ENCODE measurements at places on chromosomes 7 and 10.

GRCh38 chr7:50738932-50739331 lies 43.8 kb downstream of the GRB10 start:
- DNase-seq: no peak

DNA sequence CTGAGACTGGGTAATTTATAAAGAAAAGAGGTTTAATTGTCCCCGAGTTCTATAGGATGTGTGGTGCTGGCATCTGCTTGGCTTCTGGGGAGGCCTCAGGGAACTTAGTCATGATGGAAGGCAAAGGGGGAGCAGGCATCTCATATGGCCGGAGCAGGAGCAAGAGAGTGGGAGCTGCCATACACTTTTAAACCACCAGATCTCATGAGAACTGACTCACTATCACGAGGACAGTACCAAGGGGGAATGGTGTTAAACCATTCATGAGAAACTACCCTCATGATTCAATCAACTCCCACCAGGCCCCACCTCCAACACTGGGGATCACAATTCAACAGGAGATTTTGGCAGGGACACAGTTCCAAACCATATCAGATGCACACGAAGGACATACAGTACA lies 199.9 kb upstream of the DPP6 start:
- DNase-seq: no peak

- no peak for DNase-seq
Measured at GRCh38 chr10:104339469-104340110, 1.3 kb upstream of the ITPRIP start.

DNA sequence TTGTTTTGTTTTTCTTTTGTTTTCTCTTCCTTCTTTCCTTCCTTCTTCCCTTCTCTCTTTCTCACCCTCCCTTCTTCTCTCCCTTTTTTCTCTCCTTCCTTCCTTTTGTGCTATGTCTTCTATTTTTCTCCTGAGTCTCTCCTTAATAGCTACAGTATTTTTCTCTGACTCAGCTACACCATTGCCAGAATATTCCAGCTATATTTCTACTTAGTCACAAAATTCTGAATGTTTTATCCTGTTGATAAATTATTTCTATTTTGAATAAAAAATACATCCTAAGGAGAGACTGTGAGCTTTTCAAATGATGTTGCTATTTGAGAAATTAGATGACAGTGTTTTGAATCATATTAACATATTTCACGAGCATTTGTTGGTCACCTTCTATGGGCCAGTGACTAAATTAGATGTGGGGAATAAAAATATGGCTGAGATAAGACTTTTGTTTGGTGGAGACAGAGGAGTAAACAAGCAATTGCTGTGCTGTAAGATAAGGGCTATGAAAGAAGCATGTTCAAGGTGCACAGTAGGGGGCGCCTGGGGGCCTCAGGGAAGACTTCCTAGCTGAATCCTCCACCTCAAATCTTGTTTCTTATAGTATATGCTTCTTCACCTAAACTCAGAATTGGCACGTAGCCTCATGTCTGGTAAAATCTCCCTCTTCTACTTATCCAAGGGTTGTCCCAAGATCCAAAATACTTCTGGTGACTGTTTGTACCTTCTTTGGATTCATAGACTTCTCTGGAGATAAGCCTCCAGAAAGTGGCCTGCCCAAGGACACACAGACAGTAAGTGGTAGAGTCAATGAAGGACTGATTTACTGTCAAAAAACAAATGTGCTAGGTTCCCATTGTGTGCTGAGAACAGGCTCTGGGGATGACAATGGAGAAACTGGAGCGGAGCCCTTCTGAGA lies 115.5 kb upstream of the CREB5 start:
- no peak for DNase-seq

DNA sequence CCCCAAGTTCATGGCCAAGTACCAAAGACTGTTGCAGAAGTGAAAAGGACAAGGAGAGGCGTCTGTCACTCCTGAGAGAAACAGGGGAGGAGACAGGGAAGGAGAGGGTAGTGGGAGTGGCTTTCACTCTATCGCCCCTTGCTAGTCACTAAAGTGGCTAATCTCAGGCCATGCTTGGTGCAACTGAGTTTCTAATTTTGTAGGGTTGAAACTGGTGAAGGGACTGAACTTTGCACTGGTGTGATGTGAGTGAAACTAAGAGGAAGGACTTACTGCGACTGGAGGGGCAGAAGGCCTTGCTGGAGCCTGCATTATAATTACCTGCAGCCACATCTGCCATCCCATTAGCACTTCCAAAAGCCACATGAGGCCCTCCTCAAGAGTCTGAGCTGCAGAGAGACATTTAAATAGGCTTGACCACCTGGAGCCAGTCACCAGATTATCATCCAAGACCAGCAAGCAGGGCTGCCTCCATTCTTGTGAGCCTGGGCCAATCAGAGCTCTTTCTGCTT lies 107.2 kb upstream of the EEPD1 start:
- no peak for DNase-seq

DNA sequence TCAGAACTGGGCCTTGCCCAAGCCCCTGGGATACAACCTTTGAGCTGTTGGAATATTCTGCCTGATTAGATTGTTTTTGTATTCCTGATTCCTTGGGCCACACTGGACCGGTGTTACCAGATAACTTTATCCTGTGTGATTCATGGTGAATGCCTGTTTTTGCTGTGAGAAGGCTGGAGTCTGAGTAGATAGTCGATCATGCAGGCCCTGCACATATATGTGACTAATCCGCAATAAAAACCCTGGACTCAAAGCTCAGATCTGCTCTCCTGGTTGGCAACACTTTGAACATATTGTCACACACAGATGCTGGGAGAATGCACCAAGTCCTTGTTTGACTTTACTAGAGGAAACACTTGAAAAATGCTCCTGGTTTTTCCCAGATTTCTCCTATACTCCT lies 183.9 kb upstream of the MBL2 start:
- DNase-seq: no peak

DNA sequence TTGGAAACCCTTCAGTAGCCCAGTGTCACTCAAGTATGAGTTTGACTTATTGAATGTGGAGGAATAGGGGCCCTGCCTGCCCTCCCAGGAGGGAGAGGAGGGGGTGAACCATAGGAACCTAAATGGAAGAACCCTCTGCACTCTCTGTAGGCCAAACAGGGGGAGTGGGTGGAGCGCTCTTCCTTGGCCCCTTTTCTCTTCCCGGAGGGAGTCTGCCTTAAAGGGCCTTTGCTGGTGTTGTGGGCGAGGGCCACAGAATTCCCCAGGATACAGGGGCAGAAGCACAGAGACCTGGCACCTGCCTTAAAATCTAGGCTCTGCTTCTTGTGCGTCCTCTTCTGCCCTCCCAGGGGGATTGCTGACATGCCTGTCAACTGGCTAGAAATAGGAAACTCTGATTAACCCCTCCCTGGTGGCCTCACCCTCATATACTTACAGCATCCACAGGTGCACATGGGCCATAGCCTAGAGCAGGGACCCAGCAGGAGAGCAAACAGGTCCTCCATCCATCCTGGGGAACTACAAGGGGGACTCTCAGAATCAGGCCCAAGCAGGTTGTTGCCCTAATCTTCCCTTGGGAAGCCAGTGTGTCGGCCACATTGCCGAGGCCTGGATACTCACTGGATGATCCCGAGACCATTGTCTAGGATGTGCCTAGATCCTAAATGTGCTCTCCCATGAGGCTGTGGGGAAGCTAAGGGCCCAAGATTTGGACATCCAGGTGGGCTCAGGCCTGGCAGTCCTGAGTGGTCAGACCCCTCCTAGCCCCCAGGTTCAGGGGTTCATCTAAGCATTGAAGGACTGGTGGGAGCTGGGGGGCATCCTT lies 3.4 kb downstream of the TRIM8 start:
- DNase-seq: no peak
